Peyer's patch (tissue), 4 donors: ENCODE measurements at places on chromosomes 5 and 9. TPM values are rescaled to one million over a fixed set of nuclear protein-coding genes. Genes with fewer than 3 reads are reported as not detected.

DNA sequence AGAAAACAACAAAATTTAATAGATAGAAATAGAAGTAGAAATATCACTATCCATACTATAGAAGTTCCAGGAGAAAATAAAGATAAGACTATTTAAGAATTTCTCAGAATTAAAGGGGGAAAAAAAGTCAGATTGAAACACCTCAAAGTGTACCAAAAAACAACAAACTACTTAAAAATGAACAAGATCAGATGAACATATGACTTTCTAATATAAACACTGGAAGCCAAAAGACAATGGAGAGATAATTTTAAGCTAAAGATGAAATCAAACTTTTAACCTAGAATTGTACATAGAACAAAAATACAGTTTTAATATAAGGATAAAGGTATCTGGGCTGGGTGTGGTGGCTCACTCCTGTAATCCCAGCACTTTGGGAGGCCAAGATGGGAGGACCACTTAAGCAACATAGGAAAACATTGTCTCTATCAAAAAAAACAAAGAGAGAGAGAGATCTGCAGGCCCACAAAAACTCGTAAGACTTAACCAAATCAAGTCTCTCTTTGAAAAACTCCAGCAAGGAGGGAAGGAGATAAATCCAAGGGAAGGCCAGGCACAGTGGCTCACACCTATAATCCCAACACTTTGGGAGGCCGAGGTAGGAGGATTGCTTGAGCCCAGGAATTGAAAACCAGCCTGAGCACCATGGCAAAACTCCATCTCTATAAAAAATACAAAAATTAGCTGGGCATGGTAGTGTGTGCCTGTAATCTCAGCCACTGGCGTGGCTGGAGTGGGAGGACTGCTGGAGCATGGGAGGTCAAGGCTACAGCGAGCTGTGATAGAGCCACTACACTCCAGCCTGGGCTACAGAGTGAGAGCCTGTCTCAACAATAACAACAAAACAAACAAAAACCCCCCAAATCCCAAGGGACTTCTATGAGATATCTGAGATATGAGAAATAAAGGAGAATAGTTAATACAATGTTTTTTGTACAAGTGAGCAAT lies 32.4 kb downstream of the ABHD17B start:
- H3K27me3 ChIP-seq, result no peaks in the 10 kb centered on the region
- no peaks in the 10 kb centered on the region for H3K4me1 ChIP-seq
- DNase-seq, result no peak
- H3K4me3 ChIP-seq, result no peak overlapping the region

The CARD19 gene
- total RNA-seq, result 69.2 TPM

DNA sequence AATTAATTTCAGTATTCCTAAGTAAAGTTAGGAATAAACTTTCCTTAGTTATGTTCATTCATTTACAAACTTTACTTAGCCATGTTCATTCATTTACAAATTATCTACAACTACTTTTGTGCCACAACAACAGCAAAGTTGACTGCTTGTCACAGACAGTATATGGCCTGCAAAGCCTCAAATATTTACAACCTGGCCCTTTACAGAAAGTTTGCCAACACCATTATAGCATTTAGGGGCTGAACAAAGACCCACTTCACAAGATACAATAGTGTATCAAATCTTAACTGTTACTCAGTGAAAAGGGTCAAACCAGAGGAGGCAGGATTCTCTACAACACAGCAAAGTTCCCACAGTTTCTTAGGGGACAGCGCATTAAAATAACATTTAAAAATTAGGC lies 9.7 kb upstream of the OTULINL start:
- no peak overlapping the region for H3K4me3 ChIP-seq
- no peaks in the 10 kb centered on the region for H3K4me1 ChIP-seq
- no peaks in the 10 kb centered on the region for H3K36me3 ChIP-seq
- no peaks in the 10 kb centered on the region for H3K27me3 ChIP-seq

- H3K36me3 ChIP-seq, result no peaks in the 10 kb centered on the region
- no peak overlapping the region for H3K27ac ChIP-seq
Measured at GRCh38 chr9:98085058-98085457, 28.5 kb downstream of the NANS start.

DNA sequence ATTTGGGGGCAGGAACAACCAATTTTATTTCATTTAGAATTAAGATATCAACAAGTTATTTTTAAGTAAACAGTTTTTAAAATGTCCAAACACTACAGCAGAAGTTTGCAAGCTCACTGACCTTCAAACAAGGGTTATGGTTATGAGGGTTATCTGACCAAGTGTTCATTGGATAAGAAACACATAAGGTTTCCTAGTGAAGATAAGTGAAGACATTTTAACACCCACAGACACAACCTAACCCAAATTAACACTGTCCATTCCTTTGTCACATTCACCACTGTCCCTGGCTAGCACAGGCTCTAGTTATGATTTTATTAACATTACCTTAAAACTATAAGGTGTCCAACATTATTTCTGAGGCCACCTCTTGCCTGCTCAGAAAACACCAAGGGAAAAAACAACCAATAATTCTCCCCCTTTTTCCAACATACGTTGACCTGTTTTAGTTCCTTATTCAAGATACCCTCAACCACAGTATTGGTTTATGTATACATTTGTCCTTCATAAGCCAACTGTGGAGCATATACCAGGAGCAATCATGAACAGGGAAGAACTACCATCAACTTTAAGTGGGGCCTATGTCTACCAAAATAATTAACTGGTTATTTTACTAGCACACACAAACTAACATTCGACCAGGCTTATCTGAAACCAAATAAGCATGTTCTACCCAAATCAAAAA lies 4.0 kb downstream of the ETF1 start:
- H3K27me3 ChIP-seq, result no peaks in the 10 kb centered on the region
- DNase-seq, result no peak
- no peak overlapping the region for H3K27ac ChIP-seq
- peaks cover 16% of the 10 kb centered on the region for H3K4me1 ChIP-seq
- H3K4me3 ChIP-seq, result no peak overlapping the region

The MPDZ gene
- 34.7 TPM for total RNA-seq

The CBY3 gene
- not detected for total RNA-seq

The FOXE1 gene
- total RNA-seq, result not detected

The FBP2 gene
- not detected for total RNA-seq

The PHF24 gene
- total RNA-seq, result not detected

GRCh38 chr5:144207875-144208444 lies 37.3 kb downstream of the KCTD16 start:
- H3K27ac ChIP-seq, result no peak overlapping the region
- no peak for DNase-seq
- no peaks in the 10 kb centered on the region for H3K4me1 ChIP-seq
- no peaks in the 10 kb centered on the region for H3K27me3 ChIP-seq
- H3K4me3 ChIP-seq, result no peak overlapping the region
- H3K36me3 ChIP-seq, result no peaks in the 10 kb centered on the region

The PCDHGB6 gene
- 1.1 TPM for total RNA-seq

- no peak overlapping the region for H3K27ac ChIP-seq
- no peak for DNase-seq
- H3K4me3 ChIP-seq, result no peak overlapping the region
- peaks cover 10% of the 10 kb centered on the region for H3K36me3 ChIP-seq
- no peaks in the 10 kb centered on the region for H3K4me1 ChIP-seq
Measured at GRCh38 chr9:105459336-105459735, 11.5 kb downstream of the FSD1L start.

GRCh38 chr5:163079618-163080017 lies 357.8 kb upstream of the CCNG1 start:
- no peaks in the 10 kb centered on the region for H3K4me1 ChIP-seq
- no peaks in the 10 kb centered on the region for H3K27me3 ChIP-seq
- H3K27ac ChIP-seq, result no peak overlapping the region
- no peak overlapping the region for H3K4me3 ChIP-seq
- no peak for DNase-seq
- no peaks in the 10 kb centered on the region for H3K36me3 ChIP-seq

DNA sequence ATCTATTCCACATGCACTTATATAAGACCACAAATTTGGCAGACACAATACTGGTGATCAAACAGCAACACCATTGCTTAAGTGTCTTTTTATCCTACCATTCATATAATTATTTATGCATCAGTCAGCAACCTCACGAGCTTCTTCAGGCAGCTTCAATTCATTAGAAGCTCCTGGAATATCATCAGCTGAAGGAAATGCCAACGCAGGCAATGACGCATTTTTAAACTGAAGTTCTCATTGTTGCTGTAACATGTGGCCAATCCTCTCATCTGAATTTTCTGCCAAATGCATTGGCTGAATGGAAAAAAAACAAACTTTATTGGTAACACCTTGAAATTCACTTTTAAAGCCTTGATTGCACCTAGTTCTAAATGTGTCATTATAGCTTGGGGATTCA lies 376.4 kb upstream of the RGMB start:
- H3K27me3 ChIP-seq, result no peaks in the 10 kb centered on the region
- H3K4me1 ChIP-seq, result no peaks in the 10 kb centered on the region
- H3K27ac ChIP-seq, result no peak overlapping the region
- no peaks in the 10 kb centered on the region for H3K36me3 ChIP-seq
- DNase-seq, result no peak
- H3K4me3 ChIP-seq, result no peak overlapping the region
